ENCODE measurements at places on chromosomes 12 and 14.
A peak's percentile ranks its signal among the peaks of the same experiment; 100 is the strongest.

- no peak overlapping the region for H3K27ac ChIP-seq
- no peaks in the 10 kb centered on the region for H3K36me3 ChIP-seq
- no peaks in the 10 kb centered on the region for H3K27me3 ChIP-seq
- no peak overlapping the region for H3K4me3 ChIP-seq
- peaks cover 7% of the 10 kb centered on the region for H3K4me1 ChIP-seq
Measured at GRCh38 chr12:64145226-64145625, 76.9 kb downstream of the KICS2 start.

DNA sequence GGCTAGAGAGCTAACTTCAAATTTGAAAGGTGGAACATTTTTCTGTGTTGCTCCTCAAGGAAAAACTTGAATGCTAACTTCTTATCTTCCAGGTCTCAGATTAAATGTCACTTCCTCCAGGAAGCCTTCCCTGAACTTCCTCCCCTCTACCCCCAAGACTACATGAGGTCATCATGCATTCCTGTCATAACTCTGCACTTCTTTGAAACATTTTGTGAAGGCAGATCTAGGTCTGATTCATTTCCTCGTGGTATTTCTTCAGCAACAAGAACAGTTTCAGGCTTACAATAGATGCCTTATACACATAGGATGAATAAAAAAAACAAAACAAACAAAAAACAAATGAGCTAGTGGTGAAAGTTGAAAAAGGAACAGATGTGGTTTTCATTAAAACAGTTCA, 97.1 kb upstream of the SRRM4 start:
- no peaks in the 10 kb centered on the region for H3K4me1 ChIP-seq
- no peaks in the 10 kb centered on the region for H3K27me3 ChIP-seq
- H3K27ac ChIP-seq: no peak overlapping the region
- no peak overlapping the region for H3K4me3 ChIP-seq

DNA sequence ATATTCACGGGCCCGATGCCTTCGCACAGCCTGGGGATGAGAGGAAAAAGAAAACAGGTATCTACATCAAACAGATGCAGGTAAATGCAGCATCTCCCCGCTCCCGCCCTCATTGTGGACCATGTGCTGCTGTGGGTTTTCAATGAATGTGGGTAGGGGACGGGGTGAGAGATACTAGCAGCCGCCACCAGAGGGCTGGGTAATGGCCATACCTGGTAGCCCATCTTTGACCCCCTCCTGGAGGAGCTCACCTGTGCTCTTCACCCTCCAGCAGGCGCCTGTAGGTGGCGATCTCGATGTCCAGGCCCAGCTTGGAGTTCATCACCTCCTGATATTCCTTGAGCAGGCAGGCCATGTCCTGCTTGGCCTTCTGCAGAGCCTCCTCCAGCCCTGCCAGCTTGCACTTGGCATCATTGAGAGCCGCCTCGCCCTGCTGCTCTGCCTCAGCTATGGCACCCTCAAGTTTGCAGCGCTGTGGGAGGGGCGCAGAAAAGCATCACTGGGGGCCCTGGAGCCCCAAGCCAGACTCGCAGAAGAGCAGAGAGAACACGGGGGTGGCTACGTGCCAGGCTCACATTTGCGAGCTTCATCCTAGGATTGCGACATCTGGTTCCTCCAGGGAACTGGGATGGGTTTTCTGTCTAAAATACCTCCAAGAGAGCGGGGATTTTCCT, 10.2 kb downstream of the KRT82 start:
- H3K4me3 ChIP-seq: no peak overlapping the region
- H3K27ac ChIP-seq: no peak overlapping the region
- H3K4me1 ChIP-seq: no peaks in the 10 kb centered on the region
- peaks cover 49% of the 10 kb centered on the region for H3K27me3 ChIP-seq
- H3K36me3 ChIP-seq: no peaks in the 10 kb centered on the region
- no peak for ATAC-seq

GRCh38 chr14:70665448-70666360, 24.0 kb downstream of the TTC9 start:
- H3K4me1 ChIP-seq: peaks cover 91% of the 10 kb centered on the region
- H3K27me3 ChIP-seq: no peaks in the 10 kb centered on the region
- H3K27ac ChIP-seq: peak overlapping the region; percentile 92
- peaks cover 17% of the 10 kb centered on the region for H3K36me3 ChIP-seq

GRCh38 chr14:24880689-24881088, 169.3 kb downstream of the STXBP6 start:
- no peaks in the 10 kb centered on the region for H3K4me1 ChIP-seq
- no peak overlapping the region for H3K27ac ChIP-seq
- no peak overlapping the region for H3K4me3 ChIP-seq

- no peaks in the 10 kb centered on the region for H3K27me3 ChIP-seq
- no peaks in the 10 kb centered on the region for H3K36me3 ChIP-seq
- no peak overlapping the region for H3K27ac ChIP-seq
- ATAC-seq: no peak
- no peaks in the 10 kb centered on the region for H3K4me1 ChIP-seq
Measured at GRCh38 chr12:130029151-130029550, 125.3 kb upstream of the TMEM132D start.

DNA sequence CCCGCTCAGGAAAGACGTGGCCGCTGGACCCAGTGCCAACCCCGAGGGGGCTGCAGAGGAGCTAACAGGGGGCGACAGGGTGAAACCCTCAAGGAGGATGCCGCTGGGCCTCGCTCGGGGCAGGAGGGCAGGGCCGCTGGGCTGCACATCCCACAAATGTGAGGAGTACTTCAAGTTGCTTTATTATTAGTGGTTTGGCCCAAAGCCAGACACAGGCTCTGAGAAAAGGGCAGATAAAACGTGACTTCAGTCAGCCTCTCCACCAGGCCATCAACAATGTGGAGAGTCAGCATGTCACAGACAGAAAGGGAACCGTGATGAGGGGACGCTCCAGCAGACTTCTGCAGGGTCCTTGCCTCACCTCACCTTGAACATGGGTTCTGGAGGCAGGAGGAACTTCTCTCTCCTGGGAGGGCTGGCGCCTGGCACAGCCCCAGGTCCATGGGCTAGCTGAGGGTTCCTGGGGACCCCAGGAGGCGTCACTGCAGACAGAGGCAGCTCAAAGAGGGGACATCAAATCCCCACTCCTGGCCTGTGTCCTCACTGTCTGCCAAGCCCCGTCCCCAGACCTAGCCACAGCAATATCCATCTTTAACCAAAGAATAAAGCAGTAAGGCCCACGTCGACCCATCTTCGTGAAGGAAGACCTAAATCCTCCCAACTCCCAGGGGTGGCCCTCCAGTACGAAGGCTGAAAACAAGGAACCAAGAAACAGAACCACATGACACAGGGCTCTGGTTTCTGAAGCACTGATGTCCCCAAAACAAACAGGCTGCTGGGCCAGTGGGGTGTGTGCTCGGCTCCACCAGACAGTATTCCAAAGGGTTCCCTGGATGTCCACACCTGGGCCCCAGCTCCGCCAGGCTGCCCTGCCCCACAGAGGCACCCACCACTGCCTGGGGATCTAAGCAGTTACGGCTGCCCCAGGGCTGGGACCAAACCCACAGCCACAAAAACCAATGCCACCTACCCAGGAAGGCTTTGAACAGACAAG, 35.1 kb downstream of the CCDC85C start:
- no peak overlapping the region for H3K4me3 ChIP-seq
- peaks cover 13% of the 10 kb centered on the region for H3K27me3 ChIP-seq
- H3K4me1 ChIP-seq: peaks cover 23% of the 10 kb centered on the region
- H3K36me3 ChIP-seq: no peaks in the 10 kb centered on the region
- peak overlapping the region; percentile 35 for H3K27ac ChIP-seq
- ATAC-seq: peak; percentile 57

DNA sequence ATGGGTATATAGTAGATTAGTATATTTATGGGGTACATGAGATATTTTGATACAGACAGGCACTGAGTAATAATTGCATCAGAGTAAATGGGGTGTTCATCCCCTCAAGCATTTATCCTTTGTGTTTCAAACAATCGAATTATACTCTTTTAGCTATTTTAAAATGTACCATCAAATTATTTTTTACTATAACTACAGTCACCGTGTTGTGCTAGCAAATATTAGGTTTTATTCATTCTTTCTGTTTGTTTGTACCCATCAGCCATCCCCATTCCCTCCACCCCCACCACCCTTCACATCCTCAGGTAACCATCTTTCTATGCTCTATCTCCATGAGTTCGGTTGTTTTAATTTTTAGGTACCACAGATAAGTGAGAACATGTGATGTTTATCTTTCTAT, 115.8 kb downstream of the NUBPL start:
- H3K4me3 ChIP-seq: no peak overlapping the region
- no peaks in the 10 kb centered on the region for H3K27me3 ChIP-seq
- H3K4me1 ChIP-seq: peaks cover 5% of the 10 kb centered on the region
- ATAC-seq: no peak

GRCh38 chr14:79093531-79093930, 923.4 kb downstream of the NRXN3 start:
- no peaks in the 10 kb centered on the region for H3K27me3 ChIP-seq
- H3K36me3 ChIP-seq: no peaks in the 10 kb centered on the region
- no peak overlapping the region for H3K27ac ChIP-seq
- no peak overlapping the region for H3K4me3 ChIP-seq

- no peaks in the 10 kb centered on the region for H3K4me1 ChIP-seq
- no peak overlapping the region for H3K27ac ChIP-seq
- no peaks in the 10 kb centered on the region for H3K27me3 ChIP-seq
- ATAC-seq: no peak
Measured at GRCh38 chr12:71190822-71191221, 33.0 kb upstream of the TSPAN8 start.

GRCh38 chr14:34322940-34323418, 139.1 kb downstream of the SPTSSA start:
- ATAC-seq: peak; percentile 60
- peaks cover 11% of the 10 kb centered on the region for H3K27me3 ChIP-seq
- H3K4me3 ChIP-seq: no peak overlapping the region
- H3K4me1 ChIP-seq: peaks cover 13% of the 10 kb centered on the region
- H3K36me3 ChIP-seq: no peaks in the 10 kb centered on the region

DNA sequence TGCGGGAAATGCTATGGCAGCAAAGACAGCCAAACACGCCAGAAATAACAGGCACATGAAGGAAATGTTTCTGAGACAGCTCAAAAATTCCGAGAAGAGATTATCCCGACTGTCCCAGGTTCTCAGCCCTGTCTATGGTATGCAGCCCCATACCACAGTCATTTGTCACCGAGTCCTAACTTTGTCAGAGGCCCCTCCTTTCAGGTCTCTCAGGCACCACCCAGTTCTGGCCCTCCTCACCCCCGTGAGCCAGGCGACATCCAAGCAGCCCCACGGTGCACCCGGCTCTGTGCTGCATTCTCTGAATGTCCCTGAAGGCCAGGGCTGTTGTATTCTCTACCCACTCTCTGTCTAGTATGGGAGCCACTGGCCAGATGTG, 24.0 kb downstream of the SSH1 start:
- no peak overlapping the region for H3K4me3 ChIP-seq
- no peak for ATAC-seq
- H3K27me3 ChIP-seq: no peaks in the 10 kb centered on the region
- peaks cover 25% of the 10 kb centered on the region for H3K4me1 ChIP-seq
- H3K27ac ChIP-seq: no peak overlapping the region

DNA sequence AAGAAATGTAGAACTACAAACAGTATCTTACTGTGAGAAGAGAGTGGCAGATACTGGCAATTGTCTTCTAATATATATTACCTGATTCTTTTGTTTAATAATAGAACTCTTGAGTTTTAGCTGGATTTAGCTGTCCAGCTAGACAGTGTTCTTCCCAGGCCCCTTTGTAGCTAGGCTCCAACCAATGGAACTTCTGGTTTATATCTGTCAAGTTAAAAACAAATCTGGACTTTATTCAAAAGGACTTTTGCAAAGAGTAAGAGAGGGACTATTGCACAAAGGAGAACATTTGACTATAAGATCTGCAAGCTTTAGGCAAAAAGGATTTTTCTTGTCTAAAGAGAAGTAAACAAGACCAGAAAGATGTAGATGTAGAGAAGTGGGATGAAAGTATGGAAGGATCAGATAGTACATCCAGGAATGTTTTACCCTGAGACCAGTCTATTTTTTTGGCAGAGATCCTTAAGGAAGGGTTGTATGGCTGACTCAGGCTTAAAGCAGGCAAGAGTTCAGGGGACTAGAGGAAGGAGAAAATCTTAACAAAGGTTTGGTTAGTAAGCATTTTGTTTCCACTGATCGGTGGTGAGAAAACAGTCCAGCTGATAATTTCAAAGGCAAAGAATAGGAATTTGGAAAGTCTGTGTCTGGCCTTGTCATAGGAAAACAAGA, 111.1 kb upstream of the PLEKHA5 start:
- H3K36me3 ChIP-seq: no peaks in the 10 kb centered on the region
- no peak overlapping the region for H3K27ac ChIP-seq
- ATAC-seq: no peak

DNA sequence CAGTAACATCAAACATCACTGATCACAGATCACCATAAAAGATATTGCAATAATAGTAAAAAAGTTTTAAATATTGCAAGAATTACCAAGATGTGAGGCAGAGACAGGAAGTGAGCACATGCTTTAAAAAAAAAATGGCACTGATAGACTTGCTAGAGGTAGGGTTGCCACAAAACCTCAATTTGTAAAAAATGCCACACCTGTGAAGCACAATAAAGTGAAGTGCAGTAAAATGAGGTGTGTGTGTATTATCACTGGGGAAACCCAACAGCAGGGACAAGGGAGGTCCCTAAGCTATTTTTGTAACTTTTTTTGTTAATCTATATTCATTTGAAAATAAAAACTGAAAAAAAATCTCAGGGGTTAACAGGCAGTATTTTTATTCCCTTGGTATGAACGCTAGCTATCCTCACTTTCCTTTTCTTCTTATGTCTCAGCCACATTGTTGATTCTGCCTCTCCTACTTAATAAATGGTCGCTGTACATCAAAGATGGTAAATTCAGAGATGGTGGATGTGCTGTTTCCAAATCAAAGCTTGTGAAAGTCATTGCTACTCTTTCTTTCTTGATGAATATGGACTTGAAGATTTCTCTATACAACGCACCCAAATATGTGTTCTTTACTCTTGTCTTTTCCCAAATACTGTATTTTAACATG, 14.0 kb upstream of the KLRD1 start:
- H3K4me1 ChIP-seq: peaks cover 13% of the 10 kb centered on the region
- no peak overlapping the region for H3K4me3 ChIP-seq
- H3K36me3 ChIP-seq: no peaks in the 10 kb centered on the region

- no peaks in the 10 kb centered on the region for H3K27me3 ChIP-seq
- peaks cover 28% of the 10 kb centered on the region for H3K4me1 ChIP-seq
- H3K27ac ChIP-seq: no peak overlapping the region
Measured at GRCh38 chr12:132533584-132533958, 43.6 kb downstream of the FBRSL1 start.

- H3K4me3 ChIP-seq: no peak overlapping the region
- H3K4me1 ChIP-seq: peaks cover 29% of the 10 kb centered on the region
- H3K36me3 ChIP-seq: peaks cover 55% of the 10 kb centered on the region
- H3K27me3 ChIP-seq: no peaks in the 10 kb centered on the region
Measured at GRCh38 chr12:40263616-40264409, 39.0 kb downstream of the LRRK2 start.

DNA sequence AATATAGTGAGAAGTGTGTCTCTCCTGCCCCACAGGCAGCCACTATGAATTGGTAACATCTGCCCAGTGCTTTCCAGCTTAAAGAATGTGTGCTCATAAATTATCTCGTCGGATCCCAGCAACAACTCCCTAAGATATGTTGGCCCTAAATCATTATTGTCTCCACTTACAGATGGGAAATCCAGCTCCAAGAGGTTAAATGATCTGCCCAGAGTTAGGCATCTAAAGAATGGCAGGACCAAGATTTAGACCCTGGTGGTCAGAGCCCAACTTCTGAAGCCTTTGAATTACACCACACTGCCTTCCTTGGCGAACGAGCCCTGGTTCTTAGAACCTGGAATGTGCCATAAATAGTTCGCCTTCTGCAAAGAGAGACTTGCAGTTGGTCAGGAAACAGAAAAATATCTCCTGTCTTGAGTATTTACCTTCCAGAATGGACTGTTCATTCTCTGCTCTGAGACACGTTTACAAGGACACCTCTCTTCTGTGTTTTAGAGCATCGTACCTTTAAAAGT, 20.1 kb upstream of the PLEK2 start:
- H3K27ac ChIP-seq: no peak overlapping the region
- H3K27me3 ChIP-seq: no peaks in the 10 kb centered on the region
- ATAC-seq: no peak
- no peaks in the 10 kb centered on the region for H3K36me3 ChIP-seq
